GM12878 (cell line): ENCODE measurements at places on chromosomes 13 and 19. TPM values are rescaled to one million over a fixed set of nuclear protein-coding genes. Genes with fewer than 3 reads are reported as not detected.

- no peak for DNase-seq
These were observed 939.2 kb upstream of the ATXN8OS start for GRCh38 chr13:69168436-69168835.

- DNase-seq, result no peak
These were observed 363.6 kb upstream of the NBEA start for GRCh38 chr13:34578471-34578870.

GRCh38 chr13:99058527-99059495, 80.9 kb upstream of the DOCK9 start:
- DNase-seq, result no peak

DNA sequence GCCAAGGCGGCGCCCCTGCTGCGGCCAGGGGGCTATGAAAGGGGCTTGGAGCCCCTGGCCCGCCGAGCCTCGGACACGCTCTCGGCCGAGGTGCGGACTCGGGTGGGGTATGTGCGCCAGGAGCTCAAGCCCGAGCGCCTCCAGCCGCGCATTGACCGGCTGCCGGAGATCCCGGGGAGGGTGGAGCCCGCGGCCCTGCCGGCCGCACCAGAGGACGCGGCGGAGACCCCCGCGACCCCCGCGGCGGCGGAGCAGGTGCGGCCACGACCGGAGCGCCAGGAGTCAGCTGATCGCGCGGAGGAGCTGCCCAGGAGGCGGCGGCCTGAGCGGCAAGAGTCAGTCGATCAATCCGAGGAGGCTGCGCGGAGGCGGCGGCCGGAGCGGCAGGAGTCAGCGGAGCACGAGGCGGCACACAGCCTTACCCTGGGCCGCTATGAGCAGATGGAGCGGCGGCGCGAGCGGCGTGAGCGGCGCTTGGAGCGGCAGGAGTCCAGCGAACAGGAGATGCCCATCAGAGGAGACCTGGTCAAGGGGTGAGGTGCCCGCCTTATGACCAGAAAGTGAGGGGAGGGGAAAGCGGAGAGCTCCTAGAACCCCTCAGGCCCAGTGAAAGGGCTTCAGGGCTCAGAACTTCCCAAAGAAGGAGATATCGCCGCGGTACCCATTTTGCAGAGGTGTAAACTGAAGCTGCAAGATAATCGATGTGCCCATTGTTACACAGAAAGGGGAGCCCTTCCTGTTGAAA, 8.8 kb upstream of the SHKBP1 start:
- no peak for DNase-seq

DNA sequence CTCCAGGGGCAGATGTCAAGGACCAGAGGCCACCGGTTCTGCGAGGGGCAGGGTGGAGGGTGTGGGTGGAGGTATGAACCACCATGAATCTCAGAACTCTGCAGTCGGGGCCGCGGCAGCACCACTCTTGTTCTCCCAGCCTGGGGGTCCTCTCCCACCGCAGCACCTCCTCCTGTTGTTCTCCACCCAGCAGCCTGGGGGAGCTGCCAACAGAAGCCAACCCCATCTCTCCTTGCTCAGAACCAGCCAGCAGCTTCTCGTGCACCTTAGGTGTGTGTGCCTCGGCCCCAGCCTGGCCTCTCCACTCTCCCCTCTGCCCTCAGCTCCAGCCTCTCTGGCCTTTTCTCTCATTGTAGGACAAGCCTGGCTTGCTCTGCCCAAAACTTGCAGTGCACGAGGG, 31.9 kb upstream of the CCNE1 start:
- DNase-seq, result no peak

DNA sequence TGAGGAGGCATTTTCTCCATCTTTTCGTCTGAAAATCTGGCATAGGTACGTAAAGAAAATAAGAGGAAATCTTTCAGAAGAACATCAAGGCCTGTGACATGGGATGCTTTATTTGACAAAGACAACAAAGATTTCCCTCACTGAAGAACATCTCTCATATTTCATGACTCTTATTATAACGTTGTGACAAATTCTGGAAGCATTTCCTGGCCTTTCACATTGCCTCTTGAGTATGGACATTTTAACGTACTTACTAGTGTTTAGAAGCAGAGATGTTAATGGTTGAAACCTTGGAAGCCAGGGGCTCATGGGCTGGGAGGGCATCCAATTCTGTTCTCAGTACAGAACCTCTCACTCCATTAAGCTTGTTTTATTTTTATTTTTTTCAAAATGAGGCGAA, 210.8 kb downstream of the DCT start:
- DNase-seq, result no peak

- DNase-seq, result no peak
These were observed 92.6 kb upstream of the PEG3 start for GRCh38 chr19:56933014-56933705.

DNA sequence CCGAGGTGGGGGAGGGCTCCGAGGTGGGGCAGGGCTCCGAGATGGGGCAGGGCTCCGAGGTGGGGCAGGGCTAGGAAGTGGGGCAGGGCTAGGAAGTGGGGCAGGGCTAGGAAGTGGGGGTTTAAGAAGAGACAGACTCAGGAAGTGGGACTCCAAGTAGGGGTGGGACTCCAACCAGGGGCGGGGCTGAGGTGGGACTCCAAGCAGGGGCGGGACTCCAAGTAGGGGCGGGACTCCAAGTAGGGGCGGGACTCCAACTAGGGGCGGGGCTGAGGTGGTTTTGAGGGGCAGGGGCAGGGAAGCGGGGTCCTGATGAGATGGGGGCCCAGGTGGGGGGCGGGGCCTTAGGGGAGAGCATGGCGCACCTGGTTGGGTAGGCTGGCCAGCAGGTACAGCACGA, 13.6 kb downstream of the CFD start:
- DNase-seq, result peak; percentile 32

- DNase-seq, result no peak
These were observed 27.6 kb upstream of the ATXN8OS start for GRCh38 chr13:70080012-70080411.

DNA sequence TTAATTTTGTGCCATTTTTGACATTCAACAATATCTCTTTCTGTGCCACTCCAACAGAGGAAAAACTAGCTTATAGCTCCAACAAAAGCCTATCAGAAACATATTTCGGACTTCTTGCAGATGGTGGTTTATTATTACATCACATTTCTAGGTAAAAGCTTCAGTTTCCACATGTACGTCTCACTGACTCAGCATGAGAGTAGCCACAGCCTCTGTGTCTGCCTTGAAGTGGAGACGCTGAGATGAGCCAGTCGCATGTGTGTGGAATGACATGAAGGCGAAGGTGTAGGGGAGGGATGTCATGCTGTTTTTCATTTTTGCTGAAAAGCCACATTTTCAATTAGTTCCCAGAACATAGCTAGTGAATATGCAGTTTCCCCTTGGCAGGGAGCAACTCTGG, 598.6 kb downstream of the EFNB2 start:
- DNase-seq, result no peak

GRCh38 chr19:5142725-5143097, 173.8 kb downstream of the KDM4B start:
- no peak for DNase-seq

- no peak for DNase-seq
These were observed 40.8 kb downstream of the BRD4 start for GRCh38 chr19:15291548-15292021.

- no peak for DNase-seq
These were observed 11.0 kb downstream of the FUZ start for GRCh38 chr19:49801966-49802661.

DNA sequence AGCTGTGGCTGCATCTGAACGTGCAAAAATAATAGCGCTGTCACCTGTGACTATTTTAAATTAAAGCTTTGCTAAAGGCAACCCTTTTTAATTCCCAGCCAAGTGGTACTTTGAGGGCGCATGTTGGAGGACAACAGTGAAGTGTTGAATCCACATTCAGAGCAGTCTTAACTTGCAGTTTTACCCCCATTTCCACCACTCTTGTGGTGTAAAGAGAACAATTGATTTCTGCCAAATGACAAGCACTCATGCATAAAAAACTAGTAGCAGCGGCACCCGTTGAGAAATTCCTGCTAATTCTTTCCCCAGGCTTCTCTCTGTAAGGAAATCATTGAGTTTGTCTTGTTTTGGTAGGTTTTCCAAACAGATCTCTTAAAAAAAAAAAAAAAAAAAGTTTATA, 1033.3 kb downstream of the EFNB2 start:
- no peak for DNase-seq

GRCh38 chr13:62910541-62911060, 1495.0 kb upstream of the PCDH20 start:
- no peak for DNase-seq

- DNase-seq, result no peak
These were observed 39.0 kb downstream of the SERTM1 start for GRCh38 chr13:36712770-36713169.

- DNase-seq, result no peak
These were observed 31.9 kb downstream of the ATP4B start for GRCh38 chr13:113625965-113626721.

DNA sequence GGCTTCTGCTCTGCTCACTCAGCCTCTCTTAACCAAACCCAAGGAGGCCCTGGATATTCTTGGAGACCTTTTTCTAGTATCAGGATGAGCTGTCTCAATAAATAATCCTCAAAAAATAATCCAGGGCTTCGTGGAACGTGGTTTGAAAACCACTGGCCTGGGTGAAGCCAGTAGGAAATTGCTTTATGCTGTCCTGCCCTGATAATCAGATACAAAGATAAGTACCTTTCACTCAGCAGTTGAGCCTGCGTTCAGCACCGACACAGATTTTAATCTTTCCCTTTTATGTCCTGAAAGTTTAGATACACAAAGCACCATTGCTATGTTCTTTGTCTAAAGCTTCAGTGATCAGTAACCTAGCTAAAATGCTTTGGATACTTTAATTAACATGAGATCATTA, 460.0 kb downstream of the RFC3 start:
- no peak for DNase-seq

DNA sequence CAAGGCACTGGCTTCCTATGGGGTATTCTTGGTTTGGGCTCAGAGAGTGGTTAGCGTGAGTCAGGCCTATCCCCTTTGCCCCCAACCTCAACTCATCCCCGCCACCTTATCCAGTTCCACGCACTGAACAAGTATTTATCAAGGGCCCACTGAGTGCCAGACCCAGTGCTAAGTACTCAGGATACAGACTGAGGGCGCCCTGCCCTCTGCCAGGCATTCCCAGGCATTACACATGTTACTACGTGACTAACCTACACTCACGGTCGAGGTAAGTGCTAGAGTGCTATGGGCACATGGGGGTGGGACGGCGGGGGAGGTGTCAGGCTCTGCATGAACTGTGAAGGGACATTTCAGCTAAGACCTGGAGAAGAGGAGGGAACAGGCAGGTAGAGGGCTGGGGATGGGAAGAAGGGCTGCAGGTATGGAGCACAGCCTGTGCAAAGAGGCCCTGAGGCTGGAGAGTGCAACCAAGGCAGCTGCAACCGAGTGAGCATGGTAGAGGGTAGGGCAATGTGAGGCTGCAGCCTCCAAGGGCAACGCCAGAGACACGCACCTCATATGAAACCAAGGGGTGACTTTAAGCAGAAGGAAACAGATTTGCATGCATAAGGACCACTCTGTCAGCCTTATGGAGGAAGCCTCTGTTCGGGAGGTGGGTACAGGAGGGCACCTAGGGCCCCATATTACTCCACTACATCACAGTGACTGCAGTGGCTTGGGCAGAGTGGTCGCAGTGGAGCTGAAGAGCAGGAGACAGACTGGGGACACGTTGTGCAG, 22.5 kb downstream of the DHRS12 start:
- no peak for DNase-seq

DNA sequence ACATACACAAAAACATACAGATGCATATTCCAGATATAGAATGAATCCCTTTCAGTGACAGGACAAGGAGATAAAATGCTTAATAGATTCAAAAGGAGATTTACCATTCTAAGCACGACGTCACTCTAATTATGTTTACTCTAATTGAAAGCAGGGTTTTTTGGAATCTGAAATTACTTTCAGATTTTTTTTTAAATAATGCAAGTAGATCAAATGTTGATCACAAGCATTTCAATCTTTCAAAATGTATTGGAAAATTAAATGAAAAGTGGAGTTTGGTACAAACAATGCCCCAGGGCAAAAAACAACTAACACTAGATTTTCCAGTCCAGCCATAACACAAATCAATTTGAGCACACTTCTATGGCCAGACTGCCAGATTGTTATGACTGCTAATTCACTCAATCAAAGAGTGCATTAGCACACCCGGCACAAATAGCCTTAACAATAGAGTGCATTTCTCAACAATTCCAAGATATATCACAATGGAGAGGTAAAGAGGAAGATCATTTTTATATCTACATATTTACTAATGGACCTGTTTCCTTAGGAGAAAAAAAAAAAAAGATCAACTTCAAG, 4.3 kb upstream of the DACH1 start:
- DNase-seq, result no peak

GRCh38 chr13:51761643-51762350, 42.2 kb downstream of the DHRS12 start:
- DNase-seq, result no peak

The EBI3 gene
- 224 and 232 TPM in 2 replicates for total RNA-seq

The C1QTNF9 gene
- total RNA-seq, result not detected in 2 replicates

The LILRA1 gene
- total RNA-seq, result not detected in 2 replicates

The ZNF442 gene
- 0.15 and 0.58 TPM in 2 replicates for total RNA-seq

The TMPRSS9 gene
- not detected in 2 replicates for total RNA-seq

The TMC4 gene
- 0.27 and 0.33 TPM in 2 replicates for total RNA-seq

The KASH5 gene
- 0.21 TPM in 1 of 2 replicates, not detected in the other for total RNA-seq

The PDE4C gene
- 0.27 and 0.67 TPM in 2 replicates for total RNA-seq

The KLK12 gene
- total RNA-seq, result not detected in 2 replicates

The PLVAP gene
- 0.08 and 0.54 TPM in 2 replicates for total RNA-seq

The ERICH6B gene
- total RNA-seq, result not detected in 2 replicates

The ITM2B gene
- 6.8 and 7.2 TPM in 2 replicates for total RNA-seq

The PGLYRP2 gene
- total RNA-seq, result 0.26 and 0.37 TPM in 2 replicates

The HSD17B14 gene
- 1.4 TPM in 2 replicates for total RNA-seq
